ENCODE measurements at places on chromosomes 11 and 22. TPM values are rescaled to one million over a fixed set of nuclear protein-coding genes. Genes with fewer than 3 reads are reported as not detected.

GRCh38 chr11:61293867-61294716 is 1.0 kb downstream of the VWCE start:
- no peak for DNase-seq

GRCh38 chr11:133922078-133922870 is 34.5 kb downstream of the IGSF9B start:
- DNase-seq: no peak

DNA sequence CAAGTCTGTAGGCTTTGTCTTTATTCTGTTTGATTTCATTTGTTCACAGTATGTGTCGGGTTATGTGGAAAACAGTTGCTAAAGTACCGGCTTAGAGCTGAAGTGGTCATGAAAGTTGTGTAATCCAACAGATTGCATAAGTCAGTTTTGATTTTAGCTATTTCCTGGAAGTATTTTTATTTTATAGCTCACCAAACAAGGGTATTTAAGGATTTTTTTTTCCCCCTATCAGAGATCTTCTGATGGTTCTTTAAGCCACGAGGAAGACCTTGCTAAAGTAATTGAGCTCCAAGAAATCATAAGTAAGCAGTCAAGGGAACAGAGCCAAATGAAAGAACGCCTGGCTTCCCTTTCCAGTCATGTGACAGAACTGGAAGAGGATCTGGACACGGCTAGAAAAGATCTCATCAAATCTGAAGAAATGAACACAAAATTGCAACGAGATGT is 55.9 kb downstream of the PPFIA1 start:
- no peak for DNase-seq

DNA sequence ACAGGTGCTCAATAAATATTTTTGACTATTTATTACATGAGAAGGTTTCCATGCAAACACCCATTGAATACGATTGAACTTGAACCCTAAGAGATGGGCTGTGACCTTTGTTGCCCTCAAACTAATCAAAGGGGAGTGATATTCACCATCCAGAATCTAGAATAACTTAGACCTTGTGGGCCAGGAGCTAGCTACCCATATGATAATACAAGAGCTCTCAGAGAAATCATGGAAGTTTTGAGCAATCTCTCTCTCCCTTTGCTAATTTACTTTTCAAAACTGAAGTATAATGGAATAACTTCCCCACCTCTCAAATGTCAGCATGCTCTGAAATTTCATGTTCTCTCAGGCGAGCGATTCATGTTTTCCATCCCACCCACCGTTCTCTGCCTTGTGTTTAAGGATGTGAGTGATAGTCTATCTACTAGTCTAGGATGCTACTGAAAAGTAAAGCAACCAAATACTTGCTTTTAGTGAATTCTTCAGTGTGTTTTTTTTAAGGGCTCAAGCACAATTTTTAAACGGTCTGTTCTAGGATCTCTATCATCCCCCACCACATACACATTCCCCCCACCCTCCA is 33.3 kb downstream of the BARX2 start:
- DNase-seq: no peak

Gene CYB5R2
- total RNA-seq: 35.8 TPM

GRCh38 chr22:44889255-44889878 is 120.4 kb downstream of the PHF21B start:
- DNase-seq: no peak

Data from ascending aorta (tissue), 2 donors.